ENCODE measurements at places on chromosomes 1 and 21.

GRCh38 chr1:223706077-223706973 lies 6.0 kb upstream of the CAPN2 start:
- no peak for DNase-seq

GRCh38 chr1:44934791-44935190 lies 51.6 kb downstream of the EIF2B3 start:
- DNase-seq = no peak

DNA sequence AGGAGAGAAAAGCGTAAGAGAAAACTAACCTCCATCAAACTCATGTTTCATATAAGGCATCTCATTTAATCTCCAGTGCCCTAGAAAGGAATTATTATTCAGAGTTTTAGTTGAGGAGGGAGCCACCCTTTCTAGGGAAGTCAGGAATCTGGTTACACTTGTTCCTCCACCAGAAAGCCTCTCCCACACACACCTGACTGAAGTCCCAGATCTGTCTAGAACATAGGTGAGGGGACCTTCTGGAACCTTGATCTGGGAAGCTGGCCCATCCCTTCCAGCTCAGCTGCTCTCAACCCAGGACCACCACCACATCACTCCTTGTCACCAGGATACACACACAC lies 1.9 kb upstream of the DENND2D start:
- DNase-seq = no peak

DNA sequence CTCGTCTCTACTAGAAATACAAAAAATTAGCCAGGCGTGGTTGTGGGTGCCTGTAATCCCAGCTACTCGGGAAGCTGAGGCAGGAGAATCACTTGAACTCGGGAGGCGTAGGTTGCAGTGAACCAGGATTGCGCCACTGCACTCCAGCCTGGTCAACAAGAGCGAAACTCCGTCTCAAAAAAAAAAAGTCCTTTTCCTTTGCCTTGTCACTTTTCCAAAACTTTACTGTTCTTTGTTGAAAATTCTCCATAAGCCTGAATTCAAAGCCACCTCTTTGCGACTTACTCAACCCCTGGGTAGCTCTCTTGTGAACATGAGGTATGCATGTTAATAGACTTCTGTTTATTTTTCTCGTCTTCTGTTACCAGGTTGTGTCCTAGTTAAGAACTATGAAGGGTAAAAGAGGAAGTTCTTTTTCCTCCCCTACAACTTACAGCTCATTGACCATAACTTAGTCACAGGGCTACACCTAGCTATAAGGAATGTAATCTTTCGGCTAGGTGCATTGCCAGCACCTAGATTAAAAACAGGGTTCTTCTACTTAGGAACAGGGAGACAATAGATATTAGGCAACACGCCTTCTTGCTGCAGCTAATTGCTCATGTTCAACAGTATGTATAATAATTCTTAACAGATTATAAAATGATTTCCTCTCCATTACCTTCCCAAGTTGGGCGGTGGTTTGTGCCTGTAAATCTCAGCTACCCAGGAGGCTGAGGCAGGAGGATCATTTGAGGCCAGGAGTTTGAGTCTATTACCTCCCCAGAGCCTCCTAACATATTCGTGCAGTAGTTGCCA lies 40.9 kb downstream of the PTAFR start:
- DNase-seq = no peak

Measured in stimulated activated CD4-positive, alpha-beta T cell treated with anti-CD3 and anti-CD28 coated beads, TNF-alpha, amount 100 ng/mL, for 48 hours (primary cell).